ENCODE measurements at places on chromosomes 13 and 19.

- no peak for DNase-seq
Observed at GRCh38 chr13:65719831-65720230, 1510.3 kb downstream of the PCDH9 start.

- DNase-seq: peak; percentile 57
Observed at GRCh38 chr19:39032063-39032918, at the start of gene FBXO27. TSS of gene FBXO27 (minus strand) at chr19:39032549. CDS start at chr19:39032227, 322 bp downstream.

GRCh38 chr19:18939922-18940768 is 872 bp downstream of the HOMER3 start:
- DNase-seq: no peak

- no peak for DNase-seq
Observed at GRCh38 chr13:24684600-24684998, 4.4 kb downstream of the ATP12A start.

DNA sequence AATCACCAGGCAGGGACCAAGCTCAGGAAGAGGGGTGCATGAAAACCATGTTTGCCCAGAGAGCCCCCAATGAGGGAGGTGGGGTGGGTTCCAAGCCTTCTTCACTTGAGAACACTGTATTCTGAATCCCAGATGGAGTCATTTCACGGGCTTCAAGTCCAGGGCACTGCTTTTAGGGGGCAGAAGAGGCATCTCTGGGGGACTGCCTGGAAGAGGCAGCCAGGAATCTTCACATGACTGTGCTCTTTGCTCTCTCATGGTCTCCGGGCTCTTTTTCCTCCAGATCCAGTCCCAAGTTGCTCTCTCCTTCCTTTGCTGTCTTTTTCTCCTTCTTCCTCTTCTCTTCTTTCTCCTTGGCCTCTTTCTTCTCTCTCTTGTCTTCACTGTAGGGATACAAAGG is 5.7 kb downstream of the SMIM24 start:
- DNase-seq: no peak

GRCh38 chr13:27353708-27354107 is 70.7 kb upstream of the GTF3A start:
- no peak for DNase-seq

- no peak for DNase-seq
Observed at GRCh38 chr19:35117116-35117515, 1.5 kb downstream of the FXYD3 start.

- DNase-seq: no peak
Observed at GRCh38 chr13:27120811-27121210, 50.8 kb downstream of the USP12 start.

DNA sequence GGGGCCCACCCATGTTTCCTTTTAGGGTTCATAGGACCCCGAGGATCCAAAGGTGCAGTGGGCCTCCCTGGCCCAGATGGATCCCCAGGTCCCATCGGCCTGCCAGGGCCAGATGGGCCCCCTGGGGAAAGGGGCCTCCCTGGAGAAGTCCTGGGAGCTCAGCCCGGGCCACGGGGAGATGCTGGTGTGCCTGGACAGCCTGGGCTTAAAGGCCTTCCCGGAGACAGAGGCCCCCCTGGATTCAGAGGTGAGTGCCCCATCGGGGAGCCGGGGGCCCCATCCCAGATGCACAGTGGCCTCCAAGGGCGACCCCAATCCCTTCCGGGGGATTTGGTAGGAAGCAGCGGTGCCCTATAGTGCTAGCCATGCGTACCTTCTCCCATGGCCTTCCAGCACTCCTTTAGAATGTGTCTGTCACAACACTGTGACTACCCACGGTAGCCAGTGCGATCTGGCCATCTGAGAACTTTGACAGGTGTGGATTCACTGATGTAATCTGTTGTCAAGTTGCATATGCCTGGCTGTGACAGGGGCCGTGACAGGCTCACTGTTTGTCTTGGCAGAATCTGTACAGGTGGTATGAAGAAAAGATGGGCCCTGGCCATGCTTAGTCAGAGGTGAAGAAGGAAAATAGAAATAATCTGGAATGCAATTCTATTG is 88.5 kb downstream of the RAB20 start:
- DNase-seq: no peak

GRCh38 chr13:110067355-110068175 is 239.4 kb downstream of the COL4A1 start:
- no peak for DNase-seq

DNA sequence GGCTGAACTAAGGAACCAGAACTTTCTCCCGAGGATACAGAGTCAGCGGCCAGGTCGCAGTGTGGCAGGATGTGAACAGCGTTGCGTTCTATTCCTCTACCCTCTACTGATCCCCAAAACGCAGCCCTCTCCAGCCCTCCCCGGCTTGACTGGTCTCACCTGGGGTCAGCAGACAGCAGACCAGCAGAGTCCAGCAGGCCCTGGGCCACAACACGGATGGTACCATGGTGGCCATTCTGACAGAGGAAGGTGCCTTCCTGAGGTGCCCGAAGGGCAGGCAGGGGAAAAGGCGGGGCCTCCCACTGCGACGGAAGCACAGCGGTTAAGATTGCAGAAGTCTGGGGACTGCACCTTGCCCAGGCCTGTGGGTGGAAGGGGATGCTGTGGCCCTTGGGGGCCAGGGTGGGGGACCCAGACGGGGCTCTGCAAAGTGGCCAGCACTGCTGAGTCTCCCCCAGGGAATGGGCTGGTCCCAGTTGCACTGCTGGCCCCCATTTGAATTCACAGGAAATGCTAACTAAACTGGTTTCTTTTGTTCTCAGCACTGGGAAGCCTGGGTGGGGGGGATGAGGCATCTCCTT is at the start of gene ICAM3:
Gene ICAM3, minus strand, starts transcription at position 245 of the 581 bp plus-strand sequence. Its CDS starts 10 bp downstream, at position 235.
- no peak for DNase-seq

DNA sequence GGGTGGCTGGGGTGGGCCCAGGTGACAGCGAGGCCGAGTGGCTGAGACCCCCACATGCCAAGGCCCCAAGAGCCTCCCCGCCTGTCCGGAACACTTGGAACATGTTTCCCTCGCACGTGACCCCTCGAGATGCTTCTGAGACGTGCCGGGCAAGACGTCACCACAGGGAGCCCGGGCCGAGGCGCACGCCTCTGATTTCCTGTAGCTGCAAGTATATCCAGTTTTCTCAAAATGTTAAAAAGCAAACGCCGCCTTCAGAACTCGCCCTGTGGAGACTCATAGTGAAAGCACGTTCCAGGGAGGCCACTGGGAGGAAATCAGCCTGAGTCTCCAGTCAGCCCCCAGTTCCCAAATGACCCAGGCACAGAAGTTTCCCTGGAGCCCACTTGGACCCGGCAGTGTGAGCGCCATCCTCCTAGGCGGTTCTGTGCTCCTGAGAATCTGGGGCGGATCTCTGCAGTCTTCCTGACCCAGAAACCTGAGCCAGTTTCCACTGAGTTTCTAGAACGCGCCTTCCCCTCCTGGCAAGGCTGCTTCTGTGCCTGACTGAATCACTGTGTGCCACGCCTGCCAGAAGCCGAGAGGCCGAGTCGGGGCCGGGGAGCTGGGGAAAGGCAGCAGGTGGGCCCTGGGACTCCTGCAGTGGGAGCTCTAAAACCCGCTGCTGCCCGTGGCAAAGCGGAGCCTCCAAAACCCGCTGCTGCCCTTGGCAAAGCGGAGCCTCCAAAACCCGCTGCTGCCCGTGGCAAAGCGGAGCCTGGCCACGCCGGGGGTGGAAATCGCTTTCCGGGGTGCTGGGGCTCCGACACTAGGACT is 179.3 kb downstream of the KDM4B start:
- no peak for DNase-seq

DNA sequence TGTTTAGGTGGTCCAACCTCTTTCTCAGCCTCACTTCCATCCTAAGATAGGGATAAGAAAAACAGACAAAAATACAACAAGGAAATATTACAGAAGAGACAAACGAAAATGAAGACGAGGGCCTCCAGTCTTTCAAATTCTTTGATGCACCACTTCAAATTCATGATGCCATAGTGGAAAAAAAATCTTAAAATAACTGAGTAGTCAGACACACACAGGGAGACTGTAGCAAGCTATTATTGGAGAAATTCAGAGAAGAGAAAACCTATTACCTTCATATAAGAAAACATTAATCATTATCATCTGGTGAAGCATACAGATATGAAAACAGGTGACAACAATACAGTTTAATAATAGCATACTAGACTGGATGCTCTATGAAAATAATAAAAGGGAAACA is 548.2 kb downstream of the KCTD12 start:
- DNase-seq: no peak

DNA sequence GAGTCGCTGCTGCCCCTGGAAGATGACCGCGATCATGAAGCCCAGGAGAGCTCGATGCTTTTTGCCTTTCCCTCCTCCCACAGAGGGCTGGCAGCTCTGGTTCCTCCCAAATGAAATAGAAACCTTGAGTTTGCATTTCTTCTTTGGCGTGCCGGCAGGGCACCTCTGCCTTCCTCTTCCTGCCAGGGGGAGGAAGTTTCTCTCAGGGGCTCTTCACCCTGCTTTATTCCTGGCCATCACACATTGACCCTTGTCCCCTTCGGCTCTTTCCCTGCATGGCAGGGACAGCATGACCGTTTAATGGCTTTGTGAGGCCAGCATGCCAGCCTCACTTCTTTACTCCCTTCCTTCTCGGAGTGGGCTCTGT is 47.9 kb downstream of the ACTN4 start:
- no peak for DNase-seq

DNA sequence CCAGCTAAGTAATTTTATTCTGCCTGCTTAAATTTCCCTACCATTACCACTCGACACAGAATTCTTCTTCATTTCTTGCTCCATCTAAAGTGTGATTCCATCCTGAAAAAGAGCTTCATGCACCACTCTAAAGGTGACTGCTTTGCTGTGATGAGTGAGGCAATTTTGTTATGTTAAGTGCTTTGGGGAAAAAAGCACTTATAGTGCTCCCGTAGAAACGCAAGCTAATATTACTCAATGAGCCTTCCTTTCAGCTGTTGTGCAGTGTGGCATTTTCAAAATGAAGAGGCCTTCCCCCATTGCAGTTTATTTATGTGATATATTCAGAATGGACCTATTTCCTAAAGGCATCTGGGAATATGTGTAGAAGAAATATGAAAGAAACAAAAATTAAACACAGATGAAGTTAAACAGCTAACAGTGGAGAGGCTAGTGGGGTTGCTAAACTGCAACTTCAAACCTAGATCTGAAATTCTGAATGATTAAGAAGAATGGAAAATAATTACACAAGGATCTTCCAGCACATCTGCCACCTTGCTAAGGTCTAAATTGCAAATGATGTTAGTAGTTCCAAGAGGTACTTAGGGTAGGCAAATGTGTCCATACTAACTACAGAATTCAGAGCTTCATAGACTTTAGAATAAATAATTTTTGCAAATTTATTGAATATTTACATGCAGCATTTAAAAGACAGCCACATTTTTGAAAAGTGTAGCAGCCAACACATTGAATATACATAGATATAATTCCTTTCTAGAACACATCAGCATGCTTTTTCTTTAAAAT is 211.7 kb downstream of the DCT start:
- no peak for DNase-seq

Measured in NCI-H1930 (cell line).